Fibroblast of villous mesenchyme (primary cell): ENCODE measurements at places on chromosomes 13 and 19. TPM values are rescaled to one million over a fixed set of nuclear protein-coding genes. Genes with fewer than 3 reads are reported as not detected.

CRLF1 gene
- not detected in 2 replicates for total RNA-seq

OR7G3 gene
- total RNA-seq: not detected in 2 replicates

APOC4 gene
- total RNA-seq: not detected in 2 replicates

LYPD5 gene
- total RNA-seq: under 0.01 and 0.43 TPM in 2 replicates

KLF1 gene
- not detected in 2 replicates for total RNA-seq

TRAPPC5 gene
- 29.0 and 29.8 TPM in 2 replicates for total RNA-seq

ZNF628 gene
- 0.86 and 2.6 TPM in 2 replicates for total RNA-seq

ZNF480 gene
- total RNA-seq: 6.4 and 8.2 TPM in 2 replicates

ZNF471 gene
- total RNA-seq: 1.9 and 3.9 TPM in 2 replicates

VAV1 gene
- not detected in 2 replicates for total RNA-seq

C1QTNF9B gene
- total RNA-seq: 0.64 and 0.86 TPM in 2 replicates

TPTE2 gene
- total RNA-seq: under 0.01 TPM in 1 of 2 replicates, not detected in the other

PRR19 gene
- 0.64 and 0.86 TPM in 2 replicates for total RNA-seq
